T1000 (cell line): ENCODE measurements at places on chromosomes 5 and 9.

GRCh38 chr5:134563221-134563620 lies 37.8 kb downstream of the JADE2 start:
- DNase-seq = no peak

DNA sequence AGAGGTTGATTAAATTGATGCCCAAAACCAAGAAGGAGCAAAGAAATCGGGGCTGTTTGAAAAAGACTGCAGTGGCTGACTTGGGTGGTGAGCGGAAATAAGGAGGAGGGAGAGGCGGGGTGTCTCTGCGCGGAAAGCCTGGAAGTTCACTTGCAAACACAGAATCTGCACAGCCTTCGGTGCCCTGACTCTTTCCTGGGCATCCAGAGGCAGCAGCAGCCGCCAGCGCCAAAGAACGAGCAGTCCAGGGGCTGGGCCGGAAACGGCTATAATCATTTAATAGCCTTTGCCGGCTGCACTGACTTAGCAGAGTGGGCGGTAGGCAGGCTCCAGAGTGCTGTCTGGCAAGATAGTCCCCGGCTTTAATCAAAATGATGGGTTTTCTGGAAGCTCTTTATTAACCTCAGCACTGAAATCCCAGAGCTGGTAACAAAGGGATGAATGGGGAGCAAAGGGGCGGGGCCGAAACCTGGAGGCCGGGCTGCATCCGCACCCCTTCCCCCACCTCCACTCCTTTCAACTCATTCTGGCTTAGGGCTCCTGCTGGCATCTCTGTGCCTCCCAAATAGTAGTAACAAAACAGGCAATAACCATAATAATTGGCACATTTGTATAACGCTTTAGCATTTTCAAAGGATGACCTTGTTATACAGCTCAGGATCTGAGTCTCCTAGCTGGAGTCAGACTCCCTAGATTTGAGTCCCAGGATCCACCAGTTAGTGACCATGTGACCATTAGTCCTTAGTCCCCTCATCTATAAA lies 35.7 kb downstream of the PCDHAC2 start:
- no peak for DNase-seq

GRCh38 chr9:98552331-98552730 lies 156.4 kb downstream of the GABBR2 start:
- no peak for DNase-seq

- no peak for DNase-seq
Observed at GRCh38 chr5:65326922-65327321, 154.8 kb downstream of the ADAMTS6 start.

GRCh38 chr5:61275841-61276240 lies 56.2 kb upstream of the ZSWIM6 start:
- DNase-seq = no peak
